ENCODE measurements at places on chromosomes 12 and 14.

GRCh38 chr12:32062881-32063280 is 43.8 kb upstream of the BICD1 start:
- DNase-seq: no peak

DNA sequence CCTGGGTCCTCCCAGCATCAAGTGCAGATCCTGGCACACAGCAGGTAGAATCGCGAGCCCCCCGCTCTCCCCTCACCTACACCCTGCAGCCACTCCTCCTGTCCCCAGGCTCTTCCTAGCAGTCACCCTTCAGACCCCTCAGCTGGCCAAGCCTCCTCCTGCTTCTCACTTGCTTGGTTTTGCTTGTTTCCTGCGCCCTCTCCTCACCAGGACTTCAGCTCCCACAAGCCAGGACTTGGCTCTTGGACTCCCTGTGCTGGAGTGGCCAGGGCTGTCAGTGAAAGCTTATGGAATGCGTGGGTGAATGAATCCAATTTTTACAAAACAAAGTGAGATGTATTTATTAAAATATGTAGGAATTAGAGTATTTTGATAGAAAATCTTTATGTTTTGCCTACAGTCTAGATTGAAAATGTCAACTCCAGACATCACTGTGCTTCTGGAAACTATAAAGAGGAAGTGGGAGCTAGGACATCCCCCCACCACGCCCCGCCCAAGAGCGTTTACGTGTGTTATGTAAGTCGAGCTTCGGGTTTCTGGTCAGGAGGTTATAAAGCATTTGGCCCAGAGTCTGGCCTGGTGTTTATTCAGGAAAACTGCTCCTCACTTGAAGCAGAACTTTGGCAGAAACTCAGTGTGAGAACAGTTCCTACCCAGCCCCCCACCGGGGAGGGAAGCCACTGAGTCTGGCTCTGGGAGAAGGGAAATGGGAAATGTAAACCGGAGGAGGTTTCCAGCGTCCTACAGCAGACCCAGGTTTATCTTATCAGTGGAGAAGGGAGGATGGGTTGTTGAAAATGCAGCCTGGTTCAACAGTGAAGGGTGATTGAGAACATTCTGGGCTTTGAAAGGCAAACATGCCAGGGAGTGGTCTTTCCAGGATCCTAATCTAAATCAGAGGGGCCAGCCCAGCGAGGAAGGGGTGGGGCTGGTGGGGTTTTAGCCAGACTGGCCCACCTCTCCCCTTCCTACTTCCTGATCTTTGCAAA is 8.8 kb downstream of the ALDH2 start:
- peak; percentile 80 for DNase-seq

DNA sequence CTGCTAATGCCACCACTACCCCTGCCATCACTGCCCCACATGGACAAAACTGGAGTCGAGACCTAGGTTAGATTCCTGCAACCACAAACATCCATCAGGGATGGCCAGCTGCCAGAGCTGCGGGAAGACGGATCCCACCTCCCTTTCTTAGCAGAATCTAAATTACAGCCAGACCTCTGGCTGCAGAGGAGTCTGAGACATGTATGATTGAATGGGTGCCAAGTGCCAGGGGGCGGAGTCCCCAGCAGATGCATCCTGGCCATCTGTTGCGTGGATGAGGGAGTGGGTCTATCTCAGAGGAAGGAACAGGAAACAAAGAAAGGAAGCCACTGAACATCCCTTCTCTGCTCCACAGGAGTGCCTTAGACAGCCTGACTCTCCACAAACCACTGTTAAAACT is 7.1 kb upstream of the OAS2 start:
- no peak for DNase-seq

DNA sequence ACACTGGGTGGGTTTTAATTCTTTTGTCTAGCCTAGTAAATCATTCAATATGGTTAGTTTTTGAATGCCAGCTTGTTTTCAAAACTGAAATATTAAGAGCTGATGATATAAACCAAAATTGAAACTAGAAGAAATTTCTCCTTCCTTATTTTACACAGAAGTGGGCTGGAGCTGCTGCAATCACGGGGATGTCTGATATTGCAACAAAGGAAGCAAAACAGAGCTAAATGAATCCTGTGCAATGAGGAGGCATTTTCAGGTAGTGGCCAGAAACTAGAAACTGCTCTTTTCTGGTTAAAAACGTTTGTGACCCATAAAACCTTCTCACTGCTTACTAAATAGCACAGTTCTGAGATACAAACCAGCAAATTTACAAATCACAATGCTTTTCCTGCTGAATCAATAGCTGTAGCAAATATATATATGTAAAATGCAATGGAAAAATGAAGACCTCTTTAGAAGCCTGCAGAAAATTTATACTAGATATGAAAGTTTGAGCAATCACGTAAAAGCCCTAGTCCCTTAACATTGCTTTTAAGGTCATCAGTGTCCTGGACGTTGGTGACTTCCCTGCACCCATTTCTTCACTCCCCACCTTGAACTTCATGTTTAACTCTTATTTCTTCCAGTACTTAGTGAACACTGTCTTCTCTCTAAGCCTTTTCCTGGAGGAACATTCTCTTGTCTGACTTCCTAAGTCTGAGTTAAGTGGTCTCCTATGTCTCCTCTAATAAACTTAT is 15.9 kb upstream of the LRRK2 start:
- DNase-seq: no peak

DNA sequence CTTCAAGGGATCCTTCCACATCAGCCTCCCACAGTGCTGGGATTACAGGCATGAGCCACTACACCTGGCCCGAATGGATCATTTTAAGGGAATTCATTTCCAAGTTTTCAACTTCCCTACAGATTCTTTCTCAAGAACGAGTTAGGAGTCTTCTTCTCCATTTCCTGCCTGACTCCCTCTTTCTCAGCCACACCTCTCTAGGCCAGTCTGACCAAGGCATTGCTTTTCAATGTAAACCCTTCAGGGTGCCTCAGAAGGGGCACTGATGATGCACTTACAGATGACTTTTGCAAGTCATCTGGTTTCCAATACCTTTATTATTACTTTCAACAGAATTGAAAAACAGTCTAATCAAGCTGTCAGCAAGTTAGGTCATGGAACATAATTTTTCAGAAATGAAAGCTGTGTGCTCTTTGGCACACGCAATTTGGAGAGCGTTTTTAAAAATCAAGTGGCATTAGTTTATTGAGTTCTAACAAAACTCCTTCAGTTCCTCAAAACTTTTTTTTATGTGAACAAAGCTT is 47.2 kb downstream of the SVOP start:
- DNase-seq: no peak

GRCh38 chr12:12116677-12117076 is 45.9 kb downstream of the BCL2L14 start:
- DNase-seq: no peak

GRCh38 chr14:67746927-67747326 is 45.2 kb downstream of the RDH12 start:
- DNase-seq: no peak

DNA sequence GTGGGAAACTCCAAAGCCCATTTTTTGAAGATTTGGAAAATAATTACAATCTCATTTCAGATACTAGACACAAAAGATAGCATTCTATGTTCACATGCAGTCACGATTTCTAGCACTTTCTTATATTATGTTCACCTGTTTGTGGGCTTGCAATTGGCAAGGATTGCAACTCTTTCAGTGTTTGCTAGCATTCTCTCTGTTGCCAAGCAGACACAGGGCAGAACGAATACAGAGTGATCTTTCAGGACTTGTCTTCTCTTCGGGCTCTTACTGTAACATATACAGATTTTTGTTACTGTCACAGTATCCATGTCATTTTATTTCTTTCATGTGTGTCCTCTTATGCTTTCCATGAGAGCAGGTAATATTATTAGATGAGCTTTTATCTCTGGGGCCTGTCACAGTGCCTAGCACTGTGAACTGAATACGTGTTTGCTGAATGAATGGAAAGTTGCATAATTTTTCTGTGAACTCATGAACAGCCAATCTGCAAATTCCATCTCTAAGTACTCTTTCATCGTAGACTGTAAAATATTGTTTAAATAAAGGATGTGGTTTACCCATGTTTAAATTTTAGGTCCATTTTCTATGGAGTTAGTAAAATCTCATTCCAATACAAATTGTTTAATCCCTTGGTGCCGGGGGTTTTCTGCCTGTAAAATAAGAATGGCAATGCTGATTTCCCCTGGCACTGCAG is 105.1 kb downstream of the BMP4 start:
- peak; percentile 78 for DNase-seq

- no peak for DNase-seq
Measured at GRCh38 chr14:36767603-36768281, 106.1 kb downstream of the PAX9 start.

- no peak for DNase-seq
Measured at GRCh38 chr14:50425816-50426215, 29.1 kb upstream of the CDKL1 start.

DNA sequence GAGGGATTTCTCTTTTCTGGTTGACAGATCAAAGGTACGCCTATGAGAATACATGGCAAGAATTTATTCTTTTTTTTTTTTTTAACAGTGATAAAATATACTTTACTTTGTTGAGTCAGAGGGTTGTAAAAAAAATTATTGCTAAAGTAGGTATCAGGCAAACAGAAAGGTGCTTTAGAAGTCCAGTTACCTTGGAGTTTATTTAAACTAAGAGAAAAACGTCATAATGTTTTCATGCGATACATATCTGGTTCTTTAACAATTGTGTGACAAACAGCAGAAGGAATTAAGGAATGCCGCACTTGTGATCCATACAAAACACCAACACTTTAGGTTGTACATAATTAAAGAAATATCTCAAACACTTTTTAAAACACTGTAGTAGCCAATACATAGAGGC is 94.2 kb downstream of the BORCS5 start:
- DNase-seq: no peak

GRCh38 chr12:130661486-130662255 is 54.4 kb downstream of the RIMBP2 start:
- DNase-seq: peak; percentile 7

- DNase-seq: no peak
Measured at GRCh38 chr12:116164250-116165035, 113.0 kb downstream of the MED13L start.
